Glomerular endothelial cell (primary cell): ENCODE measurements at places on chromosomes 12 and 14. TPM values are rescaled to one million over a fixed set of nuclear protein-coding genes. Genes with fewer than 3 reads are reported as not detected.

The NPFF gene
- 0.70 TPM in 1 of 2 replicates, not detected in the other for total RNA-seq

The PAPLN gene
- 17.1 and 58.0 TPM in 2 replicates for total RNA-seq

The RTN1 gene
- total RNA-seq, result 3.7 and 6.5 TPM in 2 replicates

The NGB gene
- not detected in 2 replicates for total RNA-seq

The MMP19 gene
- total RNA-seq, result 0.99 and 5.6 TPM in 2 replicates

The C12orf50 gene
- total RNA-seq, result 0.12 TPM in 1 of 2 replicates, not detected in the other

The SERPINA3 gene
- total RNA-seq, result 0.10 and 0.29 TPM in 2 replicates

The ENO2 gene
- 18.1 and 18.4 TPM in 2 replicates for total RNA-seq

The GALNT8 gene
- total RNA-seq, result 0.35 and 0.53 TPM in 2 replicates

The PTPRB gene
- total RNA-seq, result 58.9 and 147 TPM in 2 replicates

The TM9SF1 gene
- 77.2 and 94.9 TPM in 2 replicates for total RNA-seq

The COL2A1 gene
- total RNA-seq, result not detected in 2 replicates

The SELPLG gene
- 0.48 and 0.58 TPM in 2 replicates for total RNA-seq

DNA sequence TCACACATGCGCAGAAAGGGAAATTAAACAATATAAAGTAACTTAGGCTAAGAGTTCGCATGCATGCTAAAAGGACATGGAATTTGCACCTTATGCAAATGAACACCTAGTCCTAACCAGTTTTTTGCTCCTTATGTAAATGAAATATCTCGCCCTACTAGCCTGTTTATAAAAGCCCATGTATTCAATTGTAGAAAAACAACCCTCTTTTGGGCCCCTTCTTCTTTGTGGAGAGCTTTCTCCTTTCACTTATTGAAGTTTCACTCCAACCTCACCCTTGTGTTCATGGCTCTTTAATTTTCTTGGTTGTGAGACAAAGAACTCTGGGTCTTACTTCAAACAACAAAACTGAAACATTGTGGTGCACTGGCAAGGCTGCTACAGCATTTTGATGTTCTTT lies 333.4 kb upstream of the ATXN7L3B start:
- no peak for DNase-seq

- DNase-seq, result no peak
Measured at GRCh38 chr14:65250162-65250495, 147.8 kb upstream of the MAX start.

DNA sequence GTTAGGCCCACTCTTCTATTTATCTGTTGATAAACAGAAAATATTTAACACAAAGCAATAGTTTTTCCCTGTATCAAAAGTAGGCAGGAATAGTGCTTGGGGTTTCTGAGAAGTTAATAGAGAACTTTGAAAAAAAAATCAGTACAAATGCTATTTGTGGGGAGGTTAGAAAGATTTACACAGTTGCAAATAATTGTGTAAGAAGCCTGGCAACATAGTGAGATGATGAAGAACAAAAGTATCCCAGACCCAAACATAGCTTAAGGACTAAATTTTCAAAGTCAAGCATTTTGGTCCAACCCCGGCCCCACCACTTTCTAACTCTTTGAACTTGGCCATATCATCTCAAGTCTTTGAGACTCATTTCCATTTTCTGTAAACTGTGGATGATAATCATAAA lies 687.5 kb upstream of the TMEM132C start:
- no peak for DNase-seq

GRCh38 chr14:101810897-101811621 lies 49.5 kb downstream of the PPP2R5C start:
- DNase-seq, result no peak

- no peak for DNase-seq
Measured at GRCh38 chr12:124949066-124949465, 34.6 kb upstream of the UBC start.

GRCh38 chr12:45235087-45236025 lies 19.5 kb downstream of the ANO6 start:
- no peak for DNase-seq

GRCh38 chr12:83031196-83031595 lies 344.5 kb downstream of the TMTC2 start:
- no peak for DNase-seq

GRCh38 chr12:104682790-104683279 lies 226.1 kb downstream of the CHST11 start:
- no peak for DNase-seq

DNA sequence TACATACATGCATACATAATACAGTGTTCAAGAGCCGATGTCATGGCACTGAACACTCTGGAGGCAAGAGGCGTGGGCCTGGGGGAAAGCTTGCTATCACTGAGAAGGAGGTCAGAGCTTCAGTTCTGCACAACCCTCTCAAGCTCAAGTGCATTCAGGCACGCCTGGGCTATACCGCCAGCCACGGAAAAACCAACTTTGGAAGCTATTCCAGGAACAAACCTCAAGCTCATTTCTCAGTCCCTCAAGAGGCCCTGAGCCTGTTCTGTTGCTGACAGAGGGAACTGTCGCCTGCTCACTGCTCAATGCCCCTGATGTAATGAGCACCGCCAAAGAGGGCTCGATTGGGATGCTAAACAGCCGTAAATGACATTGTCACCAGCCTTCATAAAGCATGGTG lies 9.2 kb downstream of the NOS1 start:
- no peak for DNase-seq

- DNase-seq, result no peak
Measured at GRCh38 chr12:46385438-46385837, 12.9 kb upstream of the SLC38A2 start.

DNA sequence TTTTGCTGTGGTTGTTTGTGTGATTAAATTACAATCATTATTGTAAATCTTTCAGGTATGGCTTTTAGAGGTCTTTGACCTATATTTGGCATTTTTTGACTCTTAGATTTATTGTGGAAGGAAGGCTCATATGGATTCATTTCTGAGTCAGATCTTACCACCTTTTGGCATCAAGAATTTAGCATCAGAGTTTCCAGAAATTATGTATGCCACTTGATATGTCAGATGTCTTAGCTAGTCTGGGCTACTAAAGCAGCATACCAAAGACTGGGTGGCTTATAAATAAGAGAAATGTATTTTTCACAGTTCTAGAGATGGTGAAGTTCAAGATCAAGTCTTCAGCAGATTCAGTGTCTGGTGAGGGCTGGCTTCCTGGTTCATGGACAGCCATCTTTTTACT lies 129.5 kb upstream of the PZP start:
- DNase-seq, result no peak

GRCh38 chr12:64039281-64039871 lies 182.7 kb downstream of the KICS2 start:
- peak; percentile 25 for DNase-seq

GRCh38 chr14:86179980-86180379 lies 650.0 kb downstream of the FLRT2 start:
- no peak for DNase-seq

- DNase-seq, result no peak
Measured at GRCh38 chr12:128783129-128783574, 40.6 kb downstream of the SLC15A4 start.

GRCh38 chr14:31411218-31411727 lies 9.1 kb downstream of the HEATR5A start:
- no peak for DNase-seq

DNA sequence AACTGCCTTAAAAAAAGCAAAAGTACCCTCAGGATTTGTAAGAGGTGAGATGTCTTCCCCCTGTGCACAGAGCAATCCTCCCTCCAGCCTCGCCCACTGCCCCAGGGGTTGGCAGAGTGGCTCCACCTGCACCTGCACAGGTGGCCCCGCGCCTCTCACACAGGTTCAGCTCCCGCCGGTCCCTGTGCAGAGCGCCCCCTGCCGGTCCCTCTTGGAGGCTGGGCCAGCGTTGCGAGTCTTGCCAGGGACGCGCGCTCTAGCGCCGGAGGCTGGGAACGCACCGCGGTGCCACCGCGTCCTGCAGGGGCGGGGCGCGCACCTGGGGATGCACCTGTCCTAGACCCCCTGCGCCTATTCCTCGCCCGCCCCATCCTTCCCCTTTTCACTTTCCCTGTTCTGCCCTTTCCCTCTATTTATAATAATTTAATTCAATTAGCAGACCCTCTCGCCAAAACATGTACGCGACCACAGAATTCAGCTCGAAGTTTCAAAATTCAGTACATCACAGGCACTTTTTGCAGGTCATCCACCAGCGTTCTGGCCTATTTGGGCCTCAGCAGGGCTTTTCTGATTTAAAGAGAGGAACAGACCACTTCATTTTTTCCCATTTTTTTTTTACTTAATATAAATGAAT lies 618.6 kb downstream of the AACS start:
- DNase-seq, result no peak

GRCh38 chr12:14874882-14875281 lies 10.8 kb downstream of the MGP start:
- no peak for DNase-seq

- no peak for DNase-seq
Measured at GRCh38 chr12:89753997-89754396, 45.4 kb upstream of the ATP2B1 start.

DNA sequence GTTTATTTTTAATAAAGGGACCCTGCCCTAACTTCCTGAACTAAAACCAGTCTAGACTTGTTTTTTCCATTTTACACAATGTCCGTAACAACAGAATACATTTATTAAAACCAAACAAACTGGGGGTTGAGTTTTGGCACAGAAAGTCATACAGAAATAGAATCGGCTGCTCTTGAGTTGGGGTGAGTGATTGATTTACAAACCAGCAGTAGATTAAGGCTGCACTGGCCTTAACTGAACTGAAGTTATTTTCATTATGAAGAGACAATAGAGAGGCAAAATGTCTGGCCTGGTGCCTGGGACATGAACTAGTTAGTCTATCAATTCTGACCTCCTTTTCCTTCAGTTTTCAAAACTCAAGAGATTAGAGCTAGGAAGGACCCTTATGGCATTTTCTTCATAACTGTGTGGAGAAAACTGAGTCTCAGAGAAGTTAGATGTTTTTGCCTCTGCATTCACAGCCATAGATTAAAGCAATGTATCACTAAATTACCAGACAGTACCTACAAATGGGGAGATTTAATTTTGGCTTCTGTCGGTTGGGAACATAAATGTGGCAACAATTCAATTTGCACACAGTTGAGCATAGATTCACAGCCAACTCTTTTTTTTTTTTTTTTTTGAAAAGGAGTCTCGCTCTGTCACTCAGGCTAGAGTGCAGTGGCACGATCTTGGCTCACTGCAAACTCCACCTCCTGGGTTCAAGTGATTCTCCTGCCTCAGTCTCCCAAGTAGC lies 19.8 kb upstream of the MGP start:
- peak; percentile 73 for DNase-seq

GRCh38 chr12:113233967-113234366 lies 12.7 kb downstream of the TPCN1 start:
- DNase-seq, result no peak

DNA sequence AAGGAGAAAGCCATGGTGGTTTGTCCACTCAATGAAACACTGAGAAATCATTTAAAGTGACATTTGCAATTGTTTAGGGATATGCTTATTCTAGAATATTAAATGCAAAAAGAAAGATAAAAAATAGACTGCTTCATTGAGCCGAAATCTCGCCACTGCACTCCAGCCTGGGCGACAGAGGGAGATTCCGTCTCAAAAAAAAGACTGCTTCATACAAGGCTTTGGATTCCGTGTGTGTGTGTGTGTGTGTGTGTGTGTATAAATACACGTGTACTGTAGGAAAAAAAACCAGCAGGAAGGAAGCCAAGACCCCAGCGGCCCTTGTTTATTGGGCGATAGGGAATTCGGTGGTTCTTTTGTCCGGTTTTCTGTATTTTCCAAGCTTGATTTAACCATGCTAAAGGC lies 3.2 kb upstream of the ZNF839 start:
- DNase-seq, result no peak

DNA sequence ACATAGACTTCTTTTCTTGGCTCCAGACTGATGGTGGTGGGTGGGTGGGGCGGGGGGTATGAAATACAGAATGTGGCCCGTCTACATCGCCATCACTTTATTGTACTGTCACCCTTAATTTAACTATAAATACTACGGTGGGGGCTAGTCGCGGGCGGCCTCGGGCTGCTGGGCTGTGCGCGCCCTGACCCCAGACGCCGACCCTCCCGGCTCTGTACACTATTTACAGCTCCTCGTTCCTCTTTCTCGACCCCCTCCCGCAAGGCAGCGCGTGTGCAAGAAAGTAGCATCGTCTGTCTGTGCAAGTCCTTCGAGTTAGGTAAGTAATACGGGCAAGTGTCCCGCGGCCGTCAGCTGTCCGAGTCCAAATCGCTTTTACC lies 1.8 kb downstream of the GSC start:
- DNase-seq, result no peak

- DNase-seq, result no peak
Measured at GRCh38 chr12:76010732-76011458, 20.7 kb downstream of the PHLDA1 start.

GRCh38 chr12:112762753-112763152 lies 28.8 kb upstream of the RPH3A start:
- DNase-seq, result no peak

DNA sequence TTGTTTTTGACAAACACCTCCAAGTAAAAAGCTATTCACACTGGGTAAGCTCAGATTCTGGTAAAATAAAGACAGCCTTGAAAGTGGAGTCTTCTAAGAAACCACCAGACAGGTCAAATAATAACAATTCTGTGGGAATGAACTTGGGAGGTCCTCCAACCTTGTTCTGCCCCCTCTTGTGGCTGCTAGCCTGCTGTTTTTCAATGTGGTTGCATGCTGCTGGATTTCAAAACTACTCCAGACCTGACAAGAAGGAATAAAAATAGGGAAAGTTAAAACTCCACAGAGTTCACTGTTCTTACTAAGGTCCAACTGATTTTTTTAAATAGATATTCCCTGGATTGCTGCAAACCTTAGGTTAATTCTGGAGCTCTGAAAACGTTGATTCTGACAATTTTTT lies 32.2 kb upstream of the RIN3 start:
- DNase-seq, result no peak

DNA sequence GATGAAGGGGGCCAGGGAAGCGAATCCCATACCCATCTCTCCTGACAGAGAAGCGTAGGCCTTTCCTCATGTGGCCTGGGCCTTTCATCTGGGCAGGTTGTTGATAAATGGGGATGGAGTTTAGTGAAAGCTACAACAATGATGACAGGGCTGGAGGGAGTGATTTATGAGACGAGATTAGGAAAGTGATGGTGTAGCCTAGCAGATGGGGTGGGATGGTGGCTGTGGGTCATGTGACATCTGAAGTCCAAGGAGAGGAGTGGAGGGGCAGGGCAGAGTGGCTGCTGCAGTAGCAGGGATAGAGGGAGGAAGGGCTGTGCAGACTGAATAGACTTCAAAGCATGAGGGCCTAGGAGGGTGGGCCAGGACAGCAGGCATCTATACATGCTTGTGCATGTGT lies 85.5 kb downstream of the ADCK1 start:
- no peak for DNase-seq

- DNase-seq, result no peak
Measured at GRCh38 chr14:65888677-65889076, 476.1 kb downstream of the FUT8 start.

DNA sequence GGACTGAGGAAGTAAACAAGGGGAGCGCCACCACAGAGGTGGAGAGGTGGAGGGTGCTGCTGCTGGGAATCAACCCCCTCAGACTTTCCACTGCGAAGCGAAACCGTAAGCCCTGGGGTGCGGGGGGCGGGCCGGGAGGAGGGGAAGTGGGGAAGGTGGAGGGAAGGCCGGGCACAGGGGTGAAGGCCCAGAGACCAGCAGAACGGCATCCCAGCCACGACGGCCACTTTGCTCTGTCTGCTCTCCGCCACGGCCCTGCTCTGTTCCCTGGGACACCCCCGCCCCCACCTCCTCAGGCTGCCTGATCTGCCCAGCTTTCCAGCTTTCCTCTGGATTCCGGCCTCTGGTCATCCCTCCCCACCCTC lies at the start of gene LAG3:
LAG3 (plus strand) TSS at position 190 of the 365 bp plus-strand sequence. CDS start 333 bp downstream, outside the sequence.
- DNase-seq, result no peak
